Forelimb muscle (tissue), 1 donor: ENCODE measurements at places on chromosomes 1 and 21. TPM values are rescaled to one million over a fixed set of nuclear protein-coding genes. Genes with fewer than 3 reads are reported as not detected.
A peak's percentile ranks its signal among the peaks of the same experiment; 100 is the strongest.

GRCh38 chr1:87197156-87197555 lies 131.5 kb upstream of the LMO4 start:
- DNase-seq = no peak

DNA sequence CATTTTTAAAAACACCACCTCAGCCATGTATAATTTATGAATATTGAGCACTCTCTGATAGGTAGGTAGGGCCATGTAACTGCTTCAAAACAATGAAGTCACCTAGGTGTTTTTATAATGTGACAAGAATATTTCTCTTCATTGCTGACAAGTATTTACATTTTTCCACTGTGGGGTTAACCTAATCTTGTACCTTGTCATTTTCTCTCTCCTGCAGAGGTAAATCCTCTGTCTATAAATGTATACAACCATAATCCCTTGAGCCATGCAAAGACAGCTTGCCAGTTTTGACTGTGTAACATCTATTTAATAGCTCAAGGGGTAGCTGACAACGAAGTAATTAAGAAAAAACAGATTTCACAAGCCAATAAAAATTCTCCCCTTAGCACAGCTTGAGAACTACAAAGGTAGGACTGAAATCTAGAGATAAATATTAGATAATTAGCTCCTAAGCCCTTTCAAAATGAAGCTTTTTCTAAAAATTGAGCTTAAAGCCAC lies 137.6 kb upstream of the POGK start:
- DNase-seq = no peak

- no peak for DNase-seq
Observed at GRCh38 chr21:29170944-29171343, 40.5 kb downstream of the MAP3K7CL start.

- DNase-seq = no peak
Observed at GRCh38 chr1:189500778-189501177, 976.9 kb downstream of the BRINP3 start.

DNA sequence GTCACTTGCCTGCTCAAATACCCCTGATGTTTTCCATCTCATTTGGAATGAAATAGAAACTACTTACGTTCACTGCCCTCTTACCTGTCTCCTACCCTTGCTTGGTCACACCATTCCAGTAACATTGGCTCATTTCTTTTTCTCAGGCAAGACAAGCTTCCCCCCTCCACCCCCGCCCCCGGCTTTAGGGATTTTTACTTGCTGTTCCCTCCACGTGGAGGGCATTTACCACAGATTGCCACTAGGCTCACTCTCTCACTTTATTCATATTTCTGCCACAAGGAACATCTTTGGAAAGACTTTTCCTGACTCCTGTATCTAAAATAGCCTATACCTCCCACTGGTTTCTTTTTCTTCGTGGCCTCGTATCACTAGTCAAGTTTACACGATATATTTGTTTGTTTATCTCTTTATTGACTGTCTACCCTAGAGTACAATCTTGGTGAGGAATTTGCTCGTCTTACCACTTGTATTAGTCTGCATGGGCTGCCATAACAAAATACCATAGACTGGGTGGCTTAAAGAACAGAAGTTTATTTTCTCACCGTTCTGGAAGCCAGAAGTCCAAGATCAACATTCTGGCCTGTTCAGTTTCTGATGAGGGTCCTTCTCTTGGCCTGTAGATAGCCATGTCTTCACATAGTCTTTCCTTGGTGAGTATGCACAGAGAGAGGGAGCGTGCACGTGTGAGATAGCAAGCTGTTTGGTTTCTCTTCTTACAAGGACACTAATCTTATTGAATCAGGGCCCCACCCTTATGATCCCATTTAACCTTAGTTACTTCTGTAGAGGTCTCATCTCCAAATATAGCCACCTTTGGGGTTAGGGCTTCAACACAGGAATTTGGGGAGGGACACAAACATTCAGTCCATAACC lies 126.2 kb downstream of the NRDC start:
- no peak for DNase-seq

- no peak for DNase-seq
Observed at GRCh38 chr21:33884376-33885171, 31.0 kb downstream of the ATP5PO start.

Gene JAM2
- 38.1 TPM for polyA plus RNA-seq

Gene CCDC17
- polyA plus RNA-seq = 1.4 TPM

DNA sequence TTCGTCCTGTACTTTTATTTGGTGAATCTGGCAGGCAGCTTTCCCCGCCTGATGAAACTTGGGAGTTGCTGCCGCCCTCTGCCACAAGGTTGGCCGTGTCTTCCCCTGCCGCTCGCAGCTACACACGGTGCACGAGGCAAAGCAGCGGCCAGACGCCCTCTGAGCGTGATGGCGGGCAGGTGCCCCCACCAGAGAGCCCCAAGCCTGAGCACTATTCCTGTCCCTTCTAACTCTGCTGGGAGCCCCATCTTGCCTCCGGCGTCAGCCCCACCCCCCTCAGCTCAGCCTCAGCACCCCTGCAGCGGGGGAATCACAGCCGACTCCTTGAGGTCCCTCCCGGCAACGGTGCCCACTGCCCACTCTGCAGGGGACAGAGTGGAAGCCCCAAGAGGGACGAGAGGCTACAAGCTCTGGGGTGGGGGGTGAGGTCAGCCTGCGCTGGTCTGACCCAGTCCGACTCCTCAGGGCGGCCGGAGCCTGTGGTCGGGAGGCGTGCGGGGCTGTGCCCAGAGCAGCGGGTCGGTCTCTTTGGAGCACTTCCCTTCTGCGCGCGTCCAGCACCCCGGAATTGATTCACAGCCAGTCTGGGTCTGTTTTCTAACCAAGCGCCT lies 41.3 kb downstream of the RIPK4 start:
- DNase-seq = no peak

- no peak for DNase-seq
Observed at GRCh38 chr1:32228771-32229170, 6.6 kb downstream of the EIF3I start.

DNA sequence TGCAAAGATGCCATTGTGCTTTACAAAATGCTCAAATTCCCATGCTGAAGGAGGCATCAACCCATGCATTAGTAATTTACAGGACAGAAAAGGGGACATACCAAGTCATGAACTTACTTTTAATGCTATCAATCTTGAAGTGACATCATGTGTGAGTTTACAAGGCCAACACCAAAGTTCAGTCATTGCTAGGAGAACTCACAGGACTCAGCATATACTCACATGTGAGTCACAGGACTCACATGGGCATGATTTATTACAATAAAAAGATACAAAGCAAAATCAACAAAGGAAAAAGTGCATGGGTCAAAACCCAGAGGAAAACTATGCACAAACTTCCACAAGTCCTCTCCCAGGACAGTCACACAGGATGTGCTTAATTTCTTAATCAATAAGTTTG lies 1656.0 kb downstream of the MRPL39 start:
- DNase-seq = no peak

DNA sequence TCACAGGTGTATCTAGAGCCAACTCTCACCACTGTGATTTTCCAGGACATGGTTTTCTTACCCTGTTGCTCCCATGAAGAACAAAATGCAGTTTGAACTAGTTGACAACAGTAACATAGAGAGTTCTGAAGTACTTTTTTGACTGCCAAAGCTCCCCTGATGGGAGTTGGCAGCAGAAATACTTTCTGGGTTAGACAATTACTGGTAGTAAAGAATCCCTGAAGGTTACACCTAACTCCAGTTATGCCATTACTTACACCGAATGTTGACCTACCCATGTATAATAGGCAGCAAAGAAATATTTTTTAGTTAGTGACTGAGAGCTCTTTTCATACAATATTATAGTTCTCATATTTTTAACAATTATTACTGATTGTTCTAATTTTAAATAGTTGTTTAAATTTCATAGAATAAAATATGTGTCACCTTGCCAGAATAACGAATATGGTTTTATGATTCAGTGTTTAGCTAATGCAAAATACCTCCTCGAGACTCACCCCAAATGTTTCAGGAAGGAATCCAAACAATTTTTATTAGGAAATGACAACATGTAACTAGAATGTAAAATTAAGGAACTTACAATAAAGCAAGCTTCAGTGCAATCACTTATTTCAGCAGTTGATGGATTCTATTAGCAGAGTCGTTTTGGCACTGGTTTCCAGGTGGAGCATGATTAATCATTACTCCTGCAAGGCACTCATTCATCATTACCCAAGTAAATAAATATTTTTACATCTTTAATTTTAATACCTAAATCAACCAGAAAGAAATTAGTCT lies 237.6 kb downstream of the MRPL39 start:
- DNase-seq = no peak

GRCh38 chr1:91806181-91806768 lies 79.7 kb downstream of the TGFBR3 start:
- DNase-seq = no peak

Gene NBPF14
- polyA plus RNA-seq = 14.7 TPM

- no peak for DNase-seq
Observed at GRCh38 chr1:20124456-20125057, 5.2 kb upstream of the PLA2G2D start.

DNA sequence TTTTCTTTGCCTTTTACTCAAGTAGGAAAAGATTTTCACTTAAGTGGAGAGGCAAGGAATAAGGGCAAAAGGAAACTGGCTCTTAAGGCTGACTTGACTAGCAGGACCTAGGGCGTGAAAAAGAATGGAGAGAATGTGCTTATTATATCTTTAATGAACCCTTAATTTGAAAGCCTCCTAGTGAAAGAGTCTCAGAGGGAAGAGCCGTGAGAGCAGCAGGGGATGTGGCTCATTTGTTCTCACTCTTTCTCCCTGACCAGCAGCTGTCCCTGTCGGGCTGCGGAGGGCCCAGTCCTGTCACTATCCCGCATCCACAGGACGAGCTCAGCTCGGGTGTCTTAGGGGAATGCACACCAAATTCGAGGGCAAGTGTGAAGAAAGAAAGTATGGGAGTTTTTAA lies 180.1 kb downstream of the EDEM3 start:
- DNase-seq = no peak

Gene EXTL1
- 4.8 TPM for polyA plus RNA-seq

GRCh38 chr1:89310505-89310904 lies 37.8 kb upstream of the GBP5 start:
- DNase-seq = no peak

- DNase-seq = peak; percentile 2
Observed at GRCh38 chr1:239987103-239987745, 104.5 kb upstream of the FMN2 start.

DNA sequence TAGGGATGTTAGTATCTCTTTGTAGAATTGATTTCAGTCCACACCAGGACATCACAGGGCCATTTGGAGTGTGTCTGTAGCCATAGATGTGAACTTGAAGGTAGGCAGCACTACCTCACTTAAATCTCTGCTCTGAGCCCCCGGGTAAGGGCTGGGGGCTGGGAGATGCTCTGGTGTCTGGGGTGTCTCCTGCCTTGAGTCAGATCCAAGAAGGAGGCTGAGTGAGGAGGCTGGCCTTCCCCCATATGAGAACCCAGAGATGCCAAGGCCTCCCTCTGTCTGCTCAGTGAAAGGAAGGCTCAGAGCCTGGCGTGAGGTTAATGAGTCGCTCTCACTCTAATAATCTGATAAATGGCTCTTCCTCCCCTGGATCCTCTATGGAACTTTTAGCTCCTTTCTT lies 161.6 kb downstream of the ACTL8 start:
- DNase-seq = no peak

GRCh38 chr1:160474392-160475242 lies 48.4 kb downstream of the SLAMF6 start:
- DNase-seq = no peak

GRCh38 chr1:60343736-60344135 lies 270.2 kb upstream of the C1orf87 start:
- no peak for DNase-seq

DNA sequence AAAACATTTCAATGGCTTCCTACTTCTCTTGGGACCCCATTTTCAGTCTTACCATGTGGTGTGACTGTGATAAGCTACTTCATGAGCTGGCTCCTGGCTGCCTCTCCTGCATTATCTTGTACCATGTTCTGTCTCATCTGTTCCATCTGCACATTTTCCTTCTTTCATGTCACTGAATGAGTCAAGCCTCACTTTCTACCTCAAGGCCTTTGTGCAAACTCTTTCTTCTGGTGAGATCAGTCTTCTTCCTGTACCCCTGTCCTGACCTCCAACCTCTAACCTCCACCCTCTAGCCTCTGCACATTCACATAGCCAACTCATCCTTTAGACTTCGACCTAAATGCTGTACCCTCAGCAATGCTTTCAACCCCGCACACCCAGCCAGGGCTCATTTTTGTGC lies 9.6 kb upstream of the FAM78B start:
- DNase-seq = no peak

Gene GPR37L1
- 0.08 TPM for polyA plus RNA-seq

Gene UTS2
- not detected for polyA plus RNA-seq

GRCh38 chr1:38451541-38451993 lies 405.0 kb upstream of the POU3F1 start:
- no peak for DNase-seq

Gene ABL2
- 7.7 TPM for polyA plus RNA-seq

- DNase-seq = no peak
Observed at GRCh38 chr21:14554948-14555347, 8.8 kb upstream of the SAMSN1 start.

- DNase-seq = no peak
Observed at GRCh38 chr1:183922197-183922596, 115.3 kb downstream of the COLGALT2 start.

DNA sequence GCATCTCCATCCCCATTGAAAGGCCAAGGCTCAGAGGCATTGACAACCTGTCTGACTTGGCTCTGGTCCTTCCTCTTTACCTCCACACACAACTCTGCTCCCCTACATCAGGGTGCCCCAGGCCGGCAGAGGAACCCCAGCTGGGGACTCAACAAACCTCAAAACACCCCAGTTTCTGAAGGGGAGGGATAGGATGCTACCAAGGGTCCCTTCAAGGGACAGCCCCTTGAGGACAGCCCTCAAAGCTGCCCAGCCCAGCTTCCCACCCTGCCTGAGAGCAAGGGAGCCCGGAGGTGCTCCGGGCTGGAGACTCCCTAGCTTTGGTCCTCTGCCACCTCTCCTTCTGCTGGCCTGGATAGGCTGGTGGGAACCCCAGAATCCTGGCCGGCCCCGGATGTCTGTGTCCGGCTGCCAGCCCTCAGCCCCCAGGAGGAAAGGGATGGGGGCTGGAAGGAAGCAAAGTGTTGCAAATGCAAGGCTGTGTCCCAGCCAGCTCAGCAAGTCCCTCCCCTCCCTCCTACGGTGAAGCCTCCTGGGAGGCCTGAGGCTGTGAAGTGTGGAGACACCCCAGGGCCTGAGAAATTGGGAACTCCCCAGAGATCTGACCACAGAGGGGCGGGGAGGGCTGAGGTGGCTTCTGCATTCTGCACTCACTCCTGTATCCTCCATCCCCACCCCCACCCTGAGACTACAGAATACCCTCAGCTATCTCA lies 1.1 kb upstream of the MARCKSL1 start:
- DNase-seq = no peak

- DNase-seq = peak; percentile 34
Observed at GRCh38 chr21:31262728-31263127, 81.3 kb downstream of the TIAM1 start.

Gene ITLN2
- not detected for polyA plus RNA-seq

DNA sequence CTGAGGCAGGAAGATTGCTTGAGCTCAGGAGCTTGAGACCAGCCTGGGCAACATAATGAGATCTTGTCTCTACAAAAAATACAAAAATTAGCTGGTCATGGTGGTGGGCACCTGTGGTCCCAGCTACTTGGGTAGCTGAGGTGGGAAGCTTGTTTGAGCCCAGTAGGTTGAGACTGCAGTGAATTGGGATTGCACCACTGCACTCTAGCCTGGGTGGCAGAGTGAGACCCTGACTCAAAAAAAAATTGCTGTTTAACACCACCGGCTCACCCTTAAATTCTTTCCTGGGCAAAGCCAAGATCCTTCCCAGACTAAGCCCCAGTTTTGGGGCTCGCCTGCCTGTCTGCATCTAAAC lies 6.6 kb upstream of the NSUN4 start:
- no peak for DNase-seq

Gene AADACL4
- not detected for polyA plus RNA-seq

Gene GPR161
- 10.8 TPM for polyA plus RNA-seq
